ENCODE measurements at places on chromosomes 11 and 22. TPM values are rescaled to one million over a fixed set of nuclear protein-coding genes. Genes with fewer than 3 reads are reported as not detected.

DNA sequence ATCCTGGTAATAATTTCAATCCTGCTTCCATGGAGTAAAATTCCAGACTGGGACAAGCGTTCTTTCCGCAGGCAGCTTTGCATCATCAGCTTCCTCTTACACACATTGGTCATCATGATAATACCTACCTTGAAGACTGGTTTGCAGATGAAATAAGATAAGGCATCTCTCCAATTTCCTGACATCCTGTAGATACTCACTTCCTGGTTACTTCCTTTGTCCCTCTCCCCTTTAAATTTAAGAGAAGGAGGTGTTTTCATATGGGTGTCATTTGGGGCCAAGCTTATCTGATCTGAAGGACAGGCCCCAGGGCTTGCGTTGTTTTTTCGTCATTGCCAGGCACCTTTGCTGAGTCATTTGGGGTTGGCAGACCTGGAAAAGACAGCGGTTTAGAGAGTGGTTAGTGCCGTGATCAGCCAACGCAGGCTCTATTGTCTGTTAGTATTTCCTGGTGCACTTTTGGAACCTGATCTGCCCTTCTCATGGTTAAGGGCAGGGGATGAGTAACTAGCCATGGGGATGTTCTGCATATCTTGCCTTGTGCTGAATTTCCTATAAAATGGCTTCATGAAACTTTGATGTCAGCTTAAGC is 24.1 kb downstream of the GRAMD1B start:
- peak; percentile 70 for DNase-seq

PACSIN3 gene
- total RNA-seq, result 32.2 TPM

GRCh38 chr11:106426696-106427095 is 349.2 kb downstream of the AASDHPPT start:
- DNase-seq, result no peak

PHETA2 gene
- total RNA-seq, result 0.07 TPM

GRCh38 chr11:76664578-76665061 is 5.9 kb downstream of the LRRC32 start:
- no peak for DNase-seq

GRCh38 chr11:117569911-117570310 is 227.1 kb downstream of the DSCAML1 start:
- DNase-seq, result no peak

ART1 gene
- total RNA-seq, result not detected

- no peak for DNase-seq
Measured at GRCh38 chr11:100980156-100980555, 149.5 kb downstream of the PGR start.
